HCT116 (cell line): ENCODE measurements at places on chromosomes 13 and 19.

GRCh38 chr19:13712767-13713201 is 51.5 kb upstream of the MRI1 start:
- DNase-seq = no peak

DNA sequence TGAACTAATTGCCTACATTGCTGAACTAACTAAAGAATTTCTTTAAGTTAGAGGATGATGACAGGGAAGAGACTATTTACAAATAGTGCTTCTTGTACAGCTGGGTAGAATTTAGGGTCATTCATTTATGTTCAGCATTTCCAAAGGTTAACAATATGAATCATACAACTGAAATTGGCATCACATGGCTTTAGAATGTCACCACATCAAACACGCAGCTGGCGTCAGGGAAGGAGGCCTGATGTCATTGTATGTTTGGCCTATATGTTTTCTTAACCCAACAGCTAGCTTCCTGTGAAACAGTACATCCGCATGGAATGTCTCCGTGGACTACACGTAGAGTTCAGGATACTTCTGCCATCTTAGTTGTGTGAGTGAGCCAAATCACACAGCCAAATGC is 99.0 kb upstream of the TNFSF11 start:
- no peak for DNase-seq

DNA sequence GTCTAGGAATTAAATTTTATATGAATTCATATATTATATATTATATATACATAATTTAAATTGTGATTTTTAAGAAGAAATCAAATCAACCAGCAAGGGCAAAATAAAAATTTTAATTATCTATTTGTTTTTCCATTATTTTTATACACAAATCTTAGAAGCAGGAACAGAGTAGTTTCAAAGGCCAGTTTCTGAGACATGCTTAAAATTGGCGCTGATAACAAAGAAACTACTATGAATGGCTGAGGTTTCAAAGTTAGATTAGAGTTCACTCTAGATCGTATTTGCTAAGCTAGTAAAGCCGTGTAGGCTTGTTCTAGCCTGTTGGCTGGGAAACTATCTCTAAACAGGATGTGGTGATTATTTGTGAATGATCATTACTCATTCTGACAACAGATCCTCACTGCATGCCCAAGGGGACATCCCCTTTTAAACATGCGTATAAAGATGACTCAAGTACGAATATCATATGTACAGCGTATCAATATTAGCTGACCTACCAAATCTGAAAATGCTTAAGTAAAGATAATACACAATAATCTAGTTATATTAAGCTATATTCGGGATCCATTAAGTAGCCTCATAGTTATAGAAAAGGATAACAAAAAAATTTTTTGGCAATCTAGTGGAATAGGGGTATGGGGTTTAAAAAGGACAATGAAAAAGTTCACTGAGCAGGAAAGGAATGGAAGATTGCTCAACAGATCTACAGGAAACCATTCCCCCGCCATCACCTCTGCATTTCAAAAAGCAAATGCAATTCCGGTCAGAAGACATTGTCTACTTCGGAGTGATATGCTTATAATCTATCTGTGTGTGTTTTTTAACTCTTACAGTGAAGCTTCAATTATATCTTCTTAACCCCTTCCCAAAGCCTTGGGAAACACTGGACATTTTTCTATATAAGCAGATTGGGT is 150.1 kb downstream of the SHISA2 start:
- no peak for DNase-seq

- DNase-seq = no peak
Measured at GRCh38 chr13:35732565-35732964, 256.1 kb upstream of the MAB21L1 start.

- DNase-seq = peak; percentile 59
Measured at GRCh38 chr19:51473009-51473707, 5.2 kb upstream of the CEACAM18 start.
